Activated CD4-positive, alpha-beta memory T cell treated with anti-CD3 and anti-CD28 coated beads, Interleukin-2, amount 10 ng/mL, durations not matched to agents 7 days and 5 days (primary cell): ENCODE measurements at places on chromosomes 6 and 20. TPM values are rescaled to one million over a fixed set of nuclear protein-coding genes. Genes with fewer than 3 reads are reported as not detected.
A peak's percentile ranks its signal among the peaks of the same experiment; 100 is the strongest.

DNA sequence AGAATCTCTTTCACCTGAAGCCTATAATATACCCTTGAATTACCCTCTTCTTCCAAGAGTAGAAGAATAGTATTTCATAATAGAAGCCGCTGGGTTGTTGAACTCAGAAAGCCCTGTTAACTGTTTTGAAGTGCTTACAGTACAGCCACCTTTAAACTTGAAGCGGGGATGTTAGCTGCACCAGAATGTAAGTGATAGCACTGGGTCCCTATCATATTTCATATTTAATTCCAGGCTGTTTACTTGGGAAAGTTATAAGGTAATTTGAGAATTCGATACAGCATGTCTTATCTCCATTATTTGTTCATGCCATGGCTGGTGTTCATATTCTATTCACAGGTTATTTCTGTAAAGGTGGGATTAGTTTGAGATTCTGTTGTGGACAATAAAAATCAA is 63.5 kb upstream of the VSTM2L start:
- DNase-seq = no peak

GRCh38 chr6:122400462-122401089 is 1.1 kb downstream of the HSF2 start:
- no peak for DNase-seq

- no peak for DNase-seq
Observed at GRCh38 chr20:24836661-24837299, 112.3 kb upstream of the CST7 start.

DNA sequence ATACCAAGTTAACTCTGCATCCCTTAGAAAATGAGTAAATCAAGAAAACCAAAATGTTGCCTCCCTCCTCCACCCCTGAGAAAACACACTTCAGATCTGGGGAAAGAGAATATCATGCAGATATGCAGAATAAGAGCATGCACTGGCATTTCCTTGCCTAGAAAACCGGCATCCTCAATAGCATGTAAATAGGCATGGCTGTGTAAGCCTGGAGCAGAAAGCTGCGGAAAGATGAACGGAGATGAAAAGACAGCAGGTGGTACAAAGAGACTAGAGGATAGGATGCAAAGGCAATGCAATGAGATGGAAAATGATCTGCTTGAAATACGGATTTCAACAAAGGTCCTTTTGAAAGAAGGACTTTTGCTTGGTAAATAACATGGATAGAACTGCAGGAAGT is 10.3 kb upstream of the GGTLC1 start:
- no peak for DNase-seq

GRCh38 chr6:8336406-8337057 is 98.8 kb downstream of the SLC35B3 start:
- no peak for DNase-seq

EBF4 gene
- 2.9 TPM for total RNA-seq

DNA sequence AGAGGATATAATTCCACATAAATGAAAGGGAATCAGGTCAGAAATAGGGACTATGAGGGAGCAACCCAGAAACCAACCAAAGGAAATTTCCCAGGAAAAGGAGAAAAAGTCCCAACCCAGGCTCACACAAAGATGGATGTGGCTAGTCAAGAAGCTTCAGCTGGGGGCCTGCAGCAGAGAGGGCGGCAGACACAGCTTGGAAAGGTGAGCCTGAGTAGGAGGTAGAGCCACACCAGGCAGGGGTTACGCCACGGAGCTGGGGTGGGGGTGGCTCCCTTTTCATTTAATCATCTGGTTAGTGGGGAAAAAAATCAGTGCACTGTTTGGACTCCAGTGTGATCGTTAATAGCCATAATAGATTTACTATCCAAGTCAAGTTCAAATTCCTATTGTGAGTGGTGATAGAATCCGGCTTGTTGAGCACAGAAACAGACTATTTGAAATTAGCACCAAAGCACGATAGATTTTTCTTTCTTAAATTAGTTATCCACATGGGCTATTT is 220.6 kb downstream of the TPBG start:
- no peak for DNase-seq

GRCh38 chr6:133396984-133397348 is 155.8 kb downstream of the EYA4 start:
- no peak for DNase-seq

- DNase-seq = no peak
Observed at GRCh38 chr6:148491638-148492251, 149.1 kb downstream of the SASH1 start.

GRCh38 chr6:150142670-150143515 is at the start of gene PPP1R14C:
PPP1R14C (plus strand) TSS chr6:150143044; CDS start chr6:150143193, 149 bp downstream.
- DNase-seq = peak; percentile 20

LY6G6C gene
- not detected for total RNA-seq

GRCh38 chr6:16130932-16131387 is 2.1 kb downstream of the MYLIP start:
- DNase-seq = peak; percentile 65

GRCh38 chr6:83758533-83758932 is 49.6 kb upstream of the SNAP91 start:
- DNase-seq = no peak

GINS1 gene
- total RNA-seq = 28.0 TPM

DNA sequence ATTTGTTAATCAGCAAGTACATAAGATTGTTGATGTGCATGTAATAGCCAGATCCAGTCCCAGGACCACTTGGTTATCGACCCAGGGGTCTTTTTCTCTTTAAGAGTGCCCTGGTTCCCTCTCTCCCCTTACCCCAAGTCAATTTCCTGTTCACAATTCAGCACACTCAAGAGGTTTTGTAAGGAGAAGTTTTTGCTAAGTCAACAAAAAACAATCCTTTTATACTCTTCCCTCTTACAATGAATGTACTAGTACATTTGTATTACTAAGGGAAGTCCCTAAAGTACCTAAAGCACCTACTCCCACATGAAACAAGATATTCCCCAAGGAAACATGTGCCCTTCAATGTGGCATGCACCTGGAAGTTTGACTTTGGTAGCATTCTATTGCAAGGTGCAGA is 1.6 kb upstream of the NT5DC1 start:
- DNase-seq = no peak

LRRC1 gene
- total RNA-seq = 4.0 TPM

DNA sequence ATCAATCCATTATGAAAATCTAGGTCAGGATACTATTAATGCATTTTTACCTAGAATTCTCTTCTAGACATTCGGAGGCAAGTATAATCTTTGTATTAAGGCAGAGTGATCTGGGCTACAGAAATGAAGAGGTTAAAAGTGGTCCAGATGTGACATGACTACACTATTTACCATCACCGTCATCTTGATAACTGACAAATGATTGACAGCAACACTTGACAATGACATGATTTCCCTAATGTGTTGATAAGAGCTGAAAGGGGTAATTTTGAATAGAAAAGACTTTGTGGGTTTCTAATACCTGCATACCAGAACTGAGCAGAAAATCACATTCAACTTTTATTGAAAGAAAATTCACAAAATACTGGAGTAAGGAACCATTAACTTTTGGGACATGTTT is 718.9 kb upstream of the MAP3K7 start:
- no peak for DNase-seq

- DNase-seq = no peak
Observed at GRCh38 chr6:3959385-3959784, 110.2 kb downstream of the FAM50B start.

MYB gene
- 30.3 TPM for total RNA-seq

ASCC3 gene
- 46.0 TPM for total RNA-seq

GRCh38 chr20:30488941-30489613 is 768.4 kb upstream of the DEFB115 start:
- no peak for DNase-seq

ZNF334 gene
- 1.4 TPM for total RNA-seq

DNA sequence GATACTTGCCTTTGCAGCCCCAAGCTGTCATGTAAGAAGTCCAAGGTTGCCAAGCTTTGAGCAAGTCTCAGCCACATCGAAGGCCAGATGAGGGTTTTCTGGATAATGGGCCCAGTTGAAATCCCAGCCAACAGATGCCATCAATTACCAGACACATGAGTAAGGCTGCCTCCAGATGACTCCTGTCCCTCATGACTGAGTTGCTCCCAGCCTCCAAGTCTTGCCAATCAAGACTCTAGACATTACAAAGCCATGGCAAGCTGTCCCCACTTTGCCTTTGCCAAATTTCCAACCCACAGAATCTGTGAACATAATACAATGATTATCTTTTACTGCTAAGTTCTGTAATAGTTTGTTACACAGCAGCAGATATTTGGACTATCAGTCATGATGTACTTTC is 76.8 kb upstream of the ARMC2 start:
- no peak for DNase-seq

DNA sequence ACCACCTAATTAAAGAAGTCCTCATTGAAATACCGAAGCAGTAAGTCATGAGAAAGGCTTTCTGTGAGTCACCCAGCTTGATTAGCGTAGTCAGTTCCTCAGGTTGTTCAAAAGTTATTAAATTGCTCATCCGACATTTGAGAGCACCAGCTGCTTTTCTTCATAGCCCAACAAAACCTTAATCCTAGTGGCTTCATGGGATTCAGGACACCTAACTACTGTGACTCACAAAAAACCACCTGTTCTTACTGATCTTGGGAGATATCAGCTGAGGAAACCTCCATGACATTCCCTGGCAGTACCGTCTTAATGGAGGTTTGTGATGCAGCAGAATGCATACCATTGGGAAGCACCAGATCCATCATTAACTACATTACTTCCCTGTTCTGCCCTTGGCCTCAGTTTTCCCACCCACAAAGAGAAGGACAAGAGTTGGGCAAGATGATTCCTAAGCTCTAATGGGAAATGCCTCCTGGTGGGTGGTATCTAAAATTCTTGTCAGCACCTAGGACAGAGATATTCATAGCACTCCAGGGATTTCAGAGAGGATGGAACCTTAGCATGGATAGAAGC is 103.8 kb downstream of the KHDC1L start:
- no peak for DNase-seq

DYNLT2 gene
- 1.7 TPM for total RNA-seq

GRCh38 chr6:145051661-145052060 is 683.7 kb downstream of the EPM2A start:
- DNase-seq = no peak

GRCh38 chr6:16824845-16825685 is 63.8 kb upstream of the ATXN1 start:
- no peak for DNase-seq

BTN1A1 gene
- not detected for total RNA-seq

SSTR4 gene
- not detected for total RNA-seq

- no peak for DNase-seq
Observed at GRCh38 chr20:661474-662270, 8.7 kb upstream of the SRXN1 start.

- no peak for DNase-seq
Observed at GRCh38 chr6:106787327-106788196, 158.2 kb downstream of the QRSL1 start.

ASIP gene
- not detected for total RNA-seq

- no peak for DNase-seq
Observed at GRCh38 chr6:92942549-92942948, 476.8 kb downstream of the EPHA7 start.

GRCh38 chr6:63355632-63356031 is 35.8 kb upstream of the LGSN start:
- DNase-seq = no peak

FUT9 gene
- total RNA-seq = not detected

CDSN gene
- total RNA-seq = not detected

- DNase-seq = no peak
Observed at GRCh38 chr20:53126185-53126584, 154.0 kb downstream of the TSHZ2 start.

RAET1L gene
- not detected for total RNA-seq

- no peak for DNase-seq
Observed at GRCh38 chr6:168530653-168531071, 89.7 kb downstream of the SMOC2 start.

DEFB132 gene
- not detected for total RNA-seq
